ENCODE measurements at places on chromosomes 5 and 9.

DNA sequence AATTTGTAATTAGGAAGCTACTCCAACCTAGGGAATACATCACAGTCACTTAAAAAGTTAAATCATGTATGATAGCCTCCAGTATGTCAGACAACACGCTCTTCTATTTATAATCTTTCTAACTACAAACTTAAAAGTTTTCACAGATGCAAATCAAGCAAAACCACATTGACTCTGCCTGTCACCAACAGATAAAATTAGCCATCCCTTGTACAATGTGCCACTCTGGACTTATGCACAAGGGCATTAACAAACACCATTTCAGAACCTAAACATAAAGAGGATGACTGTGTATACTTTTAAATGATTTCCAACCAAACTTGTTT is 14.7 kb downstream of the ERP44 start:
- no peak for DNase-seq

GRCh38 chr5:169511708-169512107 is 71.9 kb upstream of the SPDL1 start:
- DNase-seq: no peak

DNA sequence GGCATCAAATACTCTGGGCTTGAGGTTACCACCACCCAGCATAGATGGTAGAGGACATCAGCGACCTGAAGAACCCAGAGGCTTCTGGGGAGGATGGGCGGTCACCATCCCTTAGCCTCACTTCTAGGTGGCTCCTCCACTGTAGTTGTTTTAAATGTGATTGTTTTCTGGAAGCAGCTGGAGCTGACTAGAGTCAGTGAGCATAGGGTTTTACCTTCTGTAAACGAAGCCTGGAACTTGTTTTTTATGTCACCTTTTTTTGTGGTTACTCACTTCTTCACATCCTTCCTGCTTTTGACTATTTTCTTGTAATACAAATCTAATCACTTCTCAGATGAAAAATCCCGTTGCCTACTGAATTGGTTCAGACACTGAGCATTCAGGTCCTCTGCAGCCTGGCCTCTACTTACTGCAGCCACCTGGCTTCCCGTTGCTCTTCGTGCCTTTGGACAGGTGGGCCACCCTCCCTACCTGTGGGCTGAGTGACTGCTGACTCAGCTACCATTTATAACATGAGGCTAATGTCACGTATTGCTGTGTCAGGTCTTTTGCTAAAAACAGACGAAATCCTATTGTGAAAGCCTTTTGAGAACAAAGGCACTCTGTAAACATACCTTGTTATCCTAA is 167.8 kb downstream of the MAN2A1 start:
- DNase-seq: no peak

- DNase-seq: no peak
These were observed 197.0 kb downstream of the ALDH1A1 start for GRCh38 chr9:72755836-72756235.

DNA sequence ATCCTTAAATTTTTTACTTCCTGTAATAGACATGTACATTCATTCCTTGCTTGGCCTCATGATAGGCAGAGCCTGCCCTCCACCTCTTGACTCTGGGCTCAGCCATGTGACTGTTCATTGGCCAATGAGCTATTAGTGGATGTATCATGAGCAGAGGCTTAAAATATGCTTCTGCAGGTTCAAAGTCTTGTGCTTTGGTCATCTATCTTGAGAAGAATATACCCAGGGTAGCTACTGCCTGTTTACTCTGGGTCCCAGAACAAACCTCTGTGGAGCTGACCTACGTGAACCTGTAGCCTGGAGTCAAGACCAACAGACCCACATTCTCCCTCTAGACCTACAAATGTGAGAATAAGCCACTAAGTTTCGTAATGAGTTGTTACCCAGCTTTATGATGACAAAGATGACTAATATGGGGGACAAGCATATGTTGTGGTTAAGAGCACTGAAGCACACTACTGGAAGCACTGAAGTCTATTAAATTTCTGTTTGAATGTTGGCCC is 244.4 kb downstream of the MAST4 start:
- DNase-seq: peak; percentile 39

DNA sequence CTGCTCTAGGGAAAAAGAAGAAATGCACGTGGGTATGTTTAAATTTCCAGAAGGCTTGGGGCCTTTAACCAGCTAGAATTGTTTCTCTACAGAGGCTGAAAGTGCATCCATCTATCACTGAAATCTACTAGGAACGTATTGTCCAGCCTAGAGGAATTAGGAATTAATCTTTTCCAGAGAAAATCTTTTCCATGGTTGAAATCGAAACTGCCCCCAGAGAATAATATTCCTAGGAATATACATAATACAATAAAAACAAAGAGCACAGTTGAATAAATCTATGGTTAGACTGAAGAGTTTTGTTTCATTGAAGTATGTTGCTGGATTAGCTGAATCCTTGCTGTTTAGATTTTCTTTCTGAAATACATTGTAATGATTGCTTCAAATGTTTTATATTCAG is 378.5 kb downstream of the PLK2 start:
- no peak for DNase-seq

DNA sequence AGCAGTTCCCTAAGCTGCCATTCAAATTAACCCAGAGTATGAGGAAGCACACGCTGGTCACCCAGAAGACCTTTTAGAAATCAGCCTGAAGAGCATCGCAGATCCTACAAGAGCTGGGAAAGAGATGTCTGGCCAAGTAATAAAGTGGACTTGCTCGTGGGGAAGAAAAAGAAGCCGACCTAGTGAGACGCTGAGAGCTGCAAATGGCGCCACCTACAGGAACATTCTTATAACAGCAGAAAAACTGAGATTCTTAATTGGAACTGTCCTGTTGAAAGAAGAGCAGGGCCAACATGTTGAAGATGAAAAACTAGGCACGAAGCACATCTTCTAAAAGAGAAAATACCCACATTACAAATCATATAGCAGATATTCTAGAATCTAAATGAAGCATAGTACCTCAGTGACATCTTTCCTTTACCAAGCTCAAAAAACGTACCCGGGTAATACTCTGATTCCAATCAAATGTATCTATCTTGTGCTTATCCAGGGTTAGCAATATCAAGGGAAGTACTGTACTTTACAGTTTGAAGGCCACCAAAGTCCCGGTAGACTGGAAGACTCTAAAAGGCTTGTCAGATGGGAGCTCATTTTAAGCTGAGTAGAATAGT is 3.9 kb upstream of the GNAQ start:
- peak; percentile 84 for DNase-seq

- no peak for DNase-seq
These were observed 125.0 kb upstream of the STC2 start for GRCh38 chr5:173453167-173453566.

DNA sequence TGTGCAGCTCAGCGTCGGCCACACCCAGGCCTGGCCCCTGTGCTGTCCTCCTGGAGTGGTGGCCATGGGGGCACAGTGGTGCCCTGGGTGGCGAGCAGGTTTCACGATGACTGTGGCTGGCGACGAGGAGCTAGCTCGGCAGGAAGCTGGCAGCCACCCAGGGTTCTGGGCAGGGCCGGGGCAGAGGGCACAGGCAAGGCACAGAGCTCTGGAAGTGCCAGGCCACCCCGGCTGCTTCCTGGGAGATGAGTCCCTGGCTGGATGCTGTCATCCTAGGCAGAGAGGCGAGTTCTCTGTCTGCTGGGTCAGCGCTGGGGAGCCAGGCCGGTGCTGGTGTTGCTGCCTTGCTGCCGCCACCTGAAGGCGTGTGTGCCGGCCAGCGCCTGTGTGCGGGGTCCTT is 51.7 kb downstream of the RXRA start:
- DNase-seq: no peak

All from fibroblast of mammary gland (primary cell).